Natural killer cell treated with Interleukin-12 subunit alpha and Interleukin-12 subunit beta and Interleukin-15 and Interleukin-18, amount 100 ng/mL, for 72 hours (primary cell): ENCODE measurements at places on chromosomes 16 and 17. TPM values are rescaled to one million over a fixed set of nuclear protein-coding genes. Genes with fewer than 3 reads are reported as not detected.
A peak's percentile ranks its signal among the peaks of the same experiment; 100 is the strongest.

- DNase-seq: no peak
- H3K27me3 ChIP-seq: no peaks in the 10 kb centered on the region
- no peaks in the 10 kb centered on the region for H3K36me3 ChIP-seq
- H3K27ac ChIP-seq: no peak overlapping the region
Measured at GRCh38 chr17:250487-251300, 69.2 kb upstream of the DOC2B start.

Gene PRSS33
- not detected for total RNA-seq

Gene CTF1
- 0.36 TPM for total RNA-seq

DNA sequence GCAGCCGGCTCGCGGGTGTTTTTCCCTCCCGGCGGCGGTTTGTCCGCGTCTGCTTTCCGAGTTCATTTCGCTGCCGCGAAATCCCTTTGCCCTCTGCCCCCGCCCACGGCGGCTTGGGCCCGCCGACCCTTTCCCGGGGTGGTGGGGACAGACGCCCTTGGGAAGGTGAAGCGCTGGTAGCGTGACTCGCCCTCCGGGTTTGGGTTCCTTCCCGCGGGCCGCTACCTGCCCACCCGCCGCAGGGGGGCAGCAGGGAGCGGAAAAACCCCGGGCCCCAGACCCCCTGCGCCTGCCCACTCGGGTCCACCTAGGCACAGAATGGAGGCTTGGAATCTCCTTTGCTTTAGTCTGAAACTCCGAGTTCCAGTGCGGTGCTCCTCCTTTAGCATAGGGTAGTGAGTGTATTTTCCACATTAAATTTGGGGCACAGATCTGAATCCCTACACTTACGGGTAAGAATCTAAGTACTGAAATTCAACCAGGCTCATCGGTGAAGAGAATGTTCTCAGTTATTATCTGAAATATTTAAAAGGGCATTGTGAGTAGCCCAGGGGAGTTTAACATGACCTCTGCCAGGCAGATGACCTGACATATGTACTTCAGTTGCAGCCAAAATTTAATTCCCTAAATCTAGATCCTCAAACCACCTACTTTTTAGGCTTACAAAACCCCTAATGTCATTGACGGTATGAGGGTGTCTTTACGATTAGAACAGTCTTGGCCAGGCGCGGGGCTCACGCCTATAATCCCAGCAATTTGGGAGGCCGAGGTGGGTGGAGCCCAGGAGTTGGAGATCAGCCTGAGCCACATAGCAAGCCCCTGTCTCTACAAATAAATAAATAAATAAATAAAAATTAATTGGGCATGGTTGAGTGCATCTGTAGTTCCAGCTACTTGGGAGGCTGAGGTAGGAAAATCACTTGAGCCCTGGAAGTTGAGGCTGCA is 1.0 kb downstream of the NME2 start:
- H3K4me3 ChIP-seq: peak overlapping the region; percentile 99
- H3K4me1 ChIP-seq: peaks cover 30% of the 10 kb centered on the region

GRCh38 chr17:71900621-71901229 is 220.1 kb upstream of the SOX9 start:
- H3K27ac ChIP-seq: no peak overlapping the region
- no peaks in the 10 kb centered on the region for H3K27me3 ChIP-seq
- H3K4me1 ChIP-seq: no peaks in the 10 kb centered on the region
- no peak for DNase-seq
- no peak overlapping the region for H3K4me3 ChIP-seq

Gene AARS1
- total RNA-seq: 130 TPM

Gene TMED6
- total RNA-seq: 1.5 TPM

- no peak for DNase-seq
- no peaks in the 10 kb centered on the region for H3K27me3 ChIP-seq
- H3K4me1 ChIP-seq: no peaks in the 10 kb centered on the region
- H3K27ac ChIP-seq: no peak overlapping the region
Measured at GRCh38 chr17:81523402-81524038, 4.7 kb upstream of the FSCN2 start.

- no peak for DNase-seq
- H3K27me3 ChIP-seq: no peaks in the 10 kb centered on the region
- peak overlapping the region; percentile 86 for H3K4me3 ChIP-seq
- peaks cover 27% of the 10 kb centered on the region for H3K4me1 ChIP-seq
Measured at GRCh38 chr16:85027958-85028684, 526 bp downstream of the KIAA0513 start.

Gene TEKT5
- not detected for total RNA-seq

- no peak for DNase-seq
- no peak overlapping the region for H3K27ac ChIP-seq
- H3K36me3 ChIP-seq: no peaks in the 10 kb centered on the region
- H3K27me3 ChIP-seq: peaks cover 40% of the 10 kb centered on the region
Measured at GRCh38 chr17:29007860-29008455, 2.1 kb upstream of the SEZ6 start.

GRCh38 chr16:82630688-82631087 is 3.9 kb downstream of the CDH13 start:
- H3K4me1 ChIP-seq: peaks cover 10% of the 10 kb centered on the region
- H3K27me3 ChIP-seq: peaks cover 35% of the 10 kb centered on the region

Gene CD300H
- total RNA-seq: not detected

DNA sequence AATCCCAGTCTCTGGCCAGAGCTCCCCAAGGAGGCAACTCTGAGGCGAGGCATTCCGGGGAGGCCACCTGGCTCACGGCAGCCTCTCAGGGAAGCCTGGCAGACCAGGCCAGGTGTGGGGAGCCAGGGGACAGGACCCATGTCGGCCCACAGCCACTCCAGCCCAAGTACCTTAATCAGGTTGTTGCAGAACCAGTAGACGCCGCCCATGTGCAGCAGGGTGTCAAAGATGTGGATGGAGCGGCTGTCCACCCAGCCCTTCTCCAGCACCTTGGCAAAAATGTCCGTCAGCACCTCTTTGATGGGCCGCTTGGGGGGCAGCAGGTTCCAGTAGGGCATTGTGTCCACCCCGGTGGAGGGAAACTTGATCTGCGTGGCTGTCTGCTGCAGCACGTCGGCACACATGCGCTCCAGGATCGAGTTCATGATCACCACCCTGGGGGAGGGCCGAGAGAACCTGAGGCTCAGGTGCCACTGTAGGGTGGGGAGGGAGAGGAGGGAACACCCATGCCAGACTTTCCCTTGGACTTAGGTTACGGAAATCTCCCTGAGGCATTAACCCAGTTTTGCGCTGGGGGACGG is 7.8 kb downstream of the CSF3 start:
- H3K4me1 ChIP-seq: peaks cover 19% of the 10 kb centered on the region
- H3K27me3 ChIP-seq: no peaks in the 10 kb centered on the region
- H3K27ac ChIP-seq: no peak overlapping the region
- no peak overlapping the region for H3K4me3 ChIP-seq

- peaks cover 9% of the 10 kb centered on the region for H3K4me1 ChIP-seq
- no peaks in the 10 kb centered on the region for H3K36me3 ChIP-seq
Measured at GRCh38 chr17:66275651-66276050, 26.8 kb upstream of the PRKCA start.

Gene TPSG1
- 1.3 TPM for total RNA-seq

DNA sequence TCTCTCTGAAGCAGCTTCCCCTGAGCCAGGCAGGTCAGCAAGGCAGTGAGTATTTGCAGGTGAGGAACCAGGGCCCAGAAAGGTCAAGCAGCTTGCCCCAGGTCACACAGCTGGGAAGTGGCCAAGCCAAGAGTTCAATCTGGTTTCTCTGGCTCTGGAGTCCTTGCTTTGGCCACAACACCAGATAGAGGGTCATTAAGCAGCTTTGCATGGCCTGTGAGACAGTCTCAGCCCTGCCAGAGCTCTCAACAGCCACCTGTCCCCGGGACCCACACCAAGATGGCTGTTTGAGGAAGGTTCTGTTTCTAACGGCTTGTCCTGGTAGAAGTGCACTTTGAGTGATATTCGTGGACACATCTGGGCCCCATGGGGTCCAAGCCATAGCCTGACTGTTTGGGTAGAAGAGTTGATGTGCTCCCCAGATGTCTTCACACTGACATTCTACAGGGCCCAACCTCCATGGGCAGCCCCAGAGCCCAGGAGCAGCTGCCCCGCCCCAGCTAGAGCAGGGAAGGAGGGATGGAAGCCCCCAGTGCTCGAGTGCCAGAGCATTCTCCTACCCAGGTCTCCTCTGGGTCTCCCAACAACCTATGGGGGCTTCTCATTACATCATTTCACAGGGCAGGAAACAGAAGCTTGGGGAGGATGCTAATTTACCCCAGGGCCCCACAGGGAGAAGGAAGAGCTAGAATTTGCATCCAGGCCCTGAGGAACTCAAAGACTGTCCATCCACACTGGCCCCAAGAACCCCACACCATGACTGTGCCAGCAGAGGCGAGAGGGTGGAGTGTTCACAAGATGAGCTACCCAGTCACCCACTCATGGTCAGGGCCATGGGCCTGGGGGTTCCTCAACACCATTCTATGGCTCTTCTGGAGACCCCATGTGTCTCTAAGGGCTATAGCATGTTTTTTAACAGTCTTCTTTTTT is 107.3 kb upstream of the CDH5 start:
- no peaks in the 10 kb centered on the region for H3K4me1 ChIP-seq
- H3K27me3 ChIP-seq: peaks cover 7% of the 10 kb centered on the region
- H3K27ac ChIP-seq: no peak overlapping the region
- H3K4me3 ChIP-seq: no peak overlapping the region
- no peaks in the 10 kb centered on the region for H3K36me3 ChIP-seq
- no peak for DNase-seq

- no peaks in the 10 kb centered on the region for H3K4me1 ChIP-seq
- H3K36me3 ChIP-seq: no peaks in the 10 kb centered on the region
- DNase-seq: no peak
- no peak overlapping the region for H3K27ac ChIP-seq
- H3K4me3 ChIP-seq: no peak overlapping the region
Measured at GRCh38 chr17:9700136-9700535, 54.8 kb downstream of the USP43 start.

DNA sequence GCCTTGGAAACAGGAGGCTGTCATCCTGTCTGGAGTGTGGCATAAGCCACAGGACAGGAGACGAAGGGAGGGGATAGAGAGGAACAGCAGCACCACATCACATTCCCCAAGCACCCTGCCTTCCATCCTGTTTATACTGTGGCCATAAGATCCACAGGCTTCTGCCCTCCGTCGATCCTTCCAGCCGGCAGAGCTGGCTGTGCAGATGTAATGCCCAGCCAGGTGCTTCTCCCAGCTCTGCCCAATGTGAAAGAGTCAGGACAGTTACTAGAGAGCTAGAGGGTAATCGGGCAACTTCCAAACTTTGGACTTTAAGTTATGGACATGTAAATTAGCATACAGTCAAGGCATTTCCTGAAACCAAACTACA is 368.4 kb downstream of the SOX9 start:
- no peak overlapping the region for H3K4me3 ChIP-seq
- H3K27ac ChIP-seq: no peak overlapping the region
- H3K36me3 ChIP-seq: no peaks in the 10 kb centered on the region

- no peak overlapping the region for H3K27ac ChIP-seq
- H3K4me3 ChIP-seq: no peak overlapping the region
- no peaks in the 10 kb centered on the region for H3K36me3 ChIP-seq
- DNase-seq: no peak
- peaks cover 5% of the 10 kb centered on the region for H3K27me3 ChIP-seq
Measured at GRCh38 chr17:44757045-44757917, 1.5 kb upstream of the ADAM11 start.

Gene TP53TG3
- total RNA-seq: not detected

GRCh38 chr16:65075877-65076276 is 46.0 kb downstream of the CDH11 start:
- no peaks in the 10 kb centered on the region for H3K4me1 ChIP-seq
- H3K4me3 ChIP-seq: no peak overlapping the region
- no peak for DNase-seq
- no peaks in the 10 kb centered on the region for H3K36me3 ChIP-seq
- no peaks in the 10 kb centered on the region for H3K27me3 ChIP-seq
- no peak overlapping the region for H3K27ac ChIP-seq

- H3K27ac ChIP-seq: no peak overlapping the region
- H3K36me3 ChIP-seq: no peaks in the 10 kb centered on the region
- H3K4me3 ChIP-seq: no peak overlapping the region
- no peak for DNase-seq
- no peaks in the 10 kb centered on the region for H3K27me3 ChIP-seq
Measured at GRCh38 chr16:87008664-87009063, 308.5 kb downstream of the C16orf95 start.

Gene TNFRSF13B
- total RNA-seq: 2.3 TPM

DNA sequence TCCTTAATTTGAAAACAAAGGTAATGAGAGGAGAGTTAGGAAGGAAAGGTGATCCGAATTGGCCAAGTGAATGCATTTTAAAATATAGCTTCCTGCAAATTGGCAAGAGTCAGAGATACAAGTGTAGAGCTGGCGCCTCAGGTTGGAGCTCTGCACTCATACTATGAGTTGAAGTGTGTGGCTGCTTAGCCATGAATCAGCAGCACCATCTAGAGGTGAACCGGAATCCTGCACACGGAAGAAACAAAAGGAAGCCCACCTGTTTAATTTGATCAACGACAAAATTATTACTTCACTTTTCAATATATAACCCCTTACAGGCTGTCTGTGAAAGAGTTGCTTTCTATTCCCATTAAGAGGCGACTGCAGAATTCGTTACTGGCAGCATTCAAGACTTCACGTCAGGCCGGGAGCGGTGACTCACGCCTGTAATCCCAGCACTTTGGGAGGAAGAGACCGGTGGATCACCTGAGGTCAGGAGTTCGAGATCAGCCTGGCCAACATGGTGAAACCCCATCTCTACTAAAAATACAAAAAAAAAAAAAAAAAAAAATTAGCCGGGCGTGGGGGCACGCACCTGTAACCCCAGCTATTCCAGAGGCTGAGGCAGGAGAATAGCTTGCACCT is 1253.7 kb upstream of the CDH8 start:
- peaks cover 4% of the 10 kb centered on the region for H3K36me3 ChIP-seq
- H3K4me1 ChIP-seq: no peaks in the 10 kb centered on the region
- DNase-seq: no peak
- no peak overlapping the region for H3K4me3 ChIP-seq
- H3K27ac ChIP-seq: no peak overlapping the region
- H3K27me3 ChIP-seq: no peaks in the 10 kb centered on the region

DNA sequence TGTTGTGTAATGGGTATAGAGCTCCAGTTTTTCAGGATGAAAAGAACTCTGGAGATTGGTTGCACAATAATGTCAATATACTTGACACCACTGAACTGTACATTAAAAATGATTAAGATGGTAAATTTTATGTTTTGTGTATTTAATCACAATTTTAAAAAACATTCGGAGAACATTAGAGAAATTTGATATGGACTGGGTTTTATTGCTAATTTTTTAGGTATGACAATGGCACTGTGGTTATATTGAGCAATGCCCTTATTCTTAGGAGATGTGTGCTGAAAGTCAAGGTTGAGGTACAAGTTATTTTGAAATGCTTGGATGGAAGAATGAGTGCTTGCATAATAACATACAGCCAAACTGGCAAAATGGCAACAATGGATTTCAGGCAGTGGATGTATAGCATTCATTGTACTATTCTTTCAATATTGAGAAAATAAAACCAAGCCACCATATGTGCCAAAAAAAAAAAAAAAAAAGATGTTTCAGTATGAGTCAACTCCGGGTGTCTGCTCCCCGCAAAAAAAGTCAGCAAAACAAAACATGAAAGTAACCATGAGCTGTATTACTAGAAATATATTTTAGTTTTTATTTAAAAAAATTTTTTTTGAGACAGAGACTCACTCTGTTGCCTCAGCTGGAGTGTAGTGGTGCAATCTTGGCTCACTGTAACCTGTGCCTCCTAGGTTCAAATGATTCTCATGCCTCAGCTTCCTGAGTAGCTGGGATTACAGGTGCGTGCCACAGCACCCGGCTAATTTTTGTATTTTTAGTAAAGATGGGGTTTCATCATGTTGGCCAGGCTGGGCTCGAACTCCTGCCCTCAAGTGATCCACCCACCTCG is 19.8 kb downstream of the HOXB1 start:
- no peaks in the 10 kb centered on the region for H3K36me3 ChIP-seq
- no peak for DNase-seq
- peak overlapping the region; percentile 51 for H3K27ac ChIP-seq
- H3K4me3 ChIP-seq: peak overlapping the region; percentile 73
- peaks cover 51% of the 10 kb centered on the region for H3K4me1 ChIP-seq

Gene IQCK
- total RNA-seq: 0.74 TPM
